ENCODE measurements at places on chromosomes 1 and 21.

DNA sequence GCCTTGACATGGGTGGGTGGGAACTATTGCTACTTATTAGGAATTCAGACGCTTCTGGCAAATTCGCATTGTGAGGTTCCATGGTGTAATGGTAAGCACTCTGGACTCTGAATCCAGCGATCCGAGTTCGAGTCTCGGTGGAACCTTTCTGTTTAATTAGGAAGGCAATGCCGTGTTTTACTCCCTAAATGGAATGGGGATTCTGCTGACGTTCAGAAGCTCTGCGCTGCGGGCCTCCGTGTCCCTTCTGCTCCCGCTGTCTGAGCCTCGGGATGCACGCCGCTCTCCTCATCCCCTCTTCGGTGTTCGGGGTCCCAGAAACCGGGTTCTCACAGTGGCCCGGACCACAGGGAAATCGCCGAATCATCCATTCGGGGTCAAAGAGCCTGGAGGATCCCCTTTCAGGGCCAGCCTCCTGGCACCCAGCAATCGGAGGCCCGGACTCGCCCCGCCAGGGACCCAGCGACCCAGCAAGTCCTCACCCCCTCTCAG, 280.3 kb downstream of the FAM72C start:
- DNase-seq = no peak

GRCh38 chr1:94801919-94802546, 18.1 kb upstream of the SLC44A3 start:
- peak; percentile 83 for DNase-seq

- no peak for DNase-seq
Observed at GRCh38 chr1:245956225-245956624, 550.9 kb downstream of the SMYD3 start.

DNA sequence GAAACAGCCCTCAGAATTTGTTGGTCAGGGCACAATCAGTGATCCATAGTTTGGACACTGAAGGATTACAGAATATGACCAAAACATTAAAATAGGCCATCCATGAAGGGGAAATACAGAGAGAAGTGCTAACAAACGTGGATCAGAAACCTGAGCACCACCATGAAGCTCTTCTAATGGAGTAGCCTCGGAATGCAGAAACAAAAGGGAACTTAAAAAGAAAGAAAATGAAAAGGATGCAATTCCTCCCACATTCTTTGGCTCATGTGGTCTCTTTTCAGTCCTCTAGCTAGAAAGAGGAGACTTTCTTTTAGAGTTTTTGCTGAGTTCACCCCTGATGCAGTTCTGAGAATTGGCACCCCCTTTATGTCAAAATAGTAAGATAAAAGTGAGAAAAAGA, 989.8 kb upstream of the B3GALT2 start:
- no peak for DNase-seq

DNA sequence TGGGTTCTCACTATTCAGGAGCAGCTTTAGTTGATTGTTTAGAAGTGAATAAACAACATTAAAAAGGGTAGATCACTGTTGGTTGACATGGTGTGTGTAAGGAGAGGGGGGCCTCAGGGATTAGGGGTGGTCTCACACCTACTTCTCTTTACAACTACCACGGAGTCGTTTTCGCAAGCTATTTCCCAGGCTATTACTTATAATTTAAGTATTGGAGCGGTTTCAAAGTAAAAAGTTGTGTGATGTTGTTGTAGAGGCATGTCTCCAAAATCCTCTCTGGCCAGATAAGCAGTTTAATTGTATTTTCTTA, 1.3 kb downstream of the GPSM2 start:
- no peak for DNase-seq

- DNase-seq = no peak
Observed at GRCh38 chr1:229114315-229114714, 156.6 kb upstream of the RAB4A start.

GRCh38 chr1:90411185-90411584, 305.9 kb downstream of the BARHL2 start:
- DNase-seq = no peak

DNA sequence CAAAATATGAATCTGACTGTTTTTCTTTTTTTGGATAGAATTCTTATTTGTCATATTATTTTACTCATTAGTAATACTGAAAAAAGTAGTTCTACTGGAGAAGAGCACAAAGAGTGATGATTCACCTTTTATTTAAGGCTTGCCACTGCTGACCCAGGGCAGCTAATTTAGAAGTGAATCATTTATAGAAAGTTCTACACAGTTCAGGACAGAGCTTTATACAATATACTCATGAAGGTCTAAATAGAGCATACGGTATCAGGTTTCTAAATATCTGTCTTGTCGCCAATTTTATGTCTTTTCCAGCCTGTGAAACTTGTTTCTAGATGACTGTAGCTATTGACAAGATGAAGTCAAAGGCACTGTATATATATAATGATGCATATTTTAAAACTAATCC, 25.0 kb downstream of the GIPC2 start:
- DNase-seq = no peak

GRCh38 chr21:44965251-44966022, 25.6 kb downstream of the SLX9 start:
- no peak for DNase-seq

DNA sequence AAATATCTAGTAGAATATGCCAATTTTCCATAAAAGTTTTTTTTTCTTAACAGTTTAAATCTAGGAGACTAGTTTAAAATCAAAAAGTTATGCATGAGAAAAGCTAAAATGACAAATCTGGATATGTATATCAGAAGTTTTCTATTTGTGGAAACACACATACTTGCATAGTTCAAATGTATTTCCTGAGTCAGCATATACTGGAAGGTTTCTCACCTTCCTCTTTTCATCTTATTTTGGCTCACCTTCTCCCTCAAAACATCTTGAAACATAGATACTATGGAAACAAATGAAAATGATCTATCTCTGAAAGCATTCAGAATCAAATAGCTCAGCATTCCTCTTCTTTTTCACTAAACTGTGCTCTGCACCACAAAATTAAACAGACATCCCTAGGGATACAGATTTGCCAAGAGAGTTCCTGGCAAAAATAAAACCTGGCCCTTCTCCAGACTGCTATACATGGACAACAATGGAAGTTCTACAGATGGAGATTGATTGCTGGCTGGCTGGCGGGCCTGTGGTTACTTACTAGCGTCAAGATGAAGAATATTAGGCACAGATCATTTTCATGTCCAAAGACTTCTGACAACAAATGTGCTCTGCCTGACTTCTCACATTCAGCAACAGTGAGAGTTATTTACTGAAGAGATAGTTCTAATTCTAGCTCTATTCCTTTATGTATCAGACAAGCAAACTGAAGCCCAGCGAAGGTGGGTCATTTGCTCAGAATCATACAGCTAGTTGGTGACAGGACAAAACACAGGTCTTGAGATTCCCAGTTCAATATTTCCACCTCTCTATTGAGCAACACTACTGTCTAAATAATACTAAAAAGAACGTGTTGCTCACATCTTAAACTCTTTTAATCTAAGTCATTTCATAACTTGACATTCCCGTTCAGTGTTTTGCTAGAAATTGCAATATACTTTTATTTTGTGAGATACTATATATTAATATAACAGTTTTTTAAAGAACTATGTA, 26.6 kb downstream of the DIPK1A start:
- DNase-seq = peak; percentile 84

DNA sequence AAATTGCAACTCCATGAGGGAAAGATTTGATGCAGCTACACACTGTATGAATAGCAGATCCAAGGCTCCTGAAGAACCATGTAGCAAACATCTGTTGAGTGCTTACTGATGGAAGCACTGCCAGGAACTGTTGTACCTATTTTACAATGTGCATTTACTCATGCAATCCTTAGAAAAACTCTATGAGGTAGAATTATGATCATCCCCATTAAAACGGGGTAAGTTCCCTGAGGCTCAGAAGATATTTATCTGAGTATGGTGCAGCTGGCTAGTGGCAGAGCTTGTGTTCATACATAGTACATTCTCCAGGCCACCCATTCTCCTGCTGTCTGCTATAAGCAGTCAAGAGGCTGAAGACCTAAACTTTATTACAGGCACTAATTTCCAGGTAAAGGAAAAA, 54.4 kb upstream of the C8B start:
- no peak for DNase-seq

DNA sequence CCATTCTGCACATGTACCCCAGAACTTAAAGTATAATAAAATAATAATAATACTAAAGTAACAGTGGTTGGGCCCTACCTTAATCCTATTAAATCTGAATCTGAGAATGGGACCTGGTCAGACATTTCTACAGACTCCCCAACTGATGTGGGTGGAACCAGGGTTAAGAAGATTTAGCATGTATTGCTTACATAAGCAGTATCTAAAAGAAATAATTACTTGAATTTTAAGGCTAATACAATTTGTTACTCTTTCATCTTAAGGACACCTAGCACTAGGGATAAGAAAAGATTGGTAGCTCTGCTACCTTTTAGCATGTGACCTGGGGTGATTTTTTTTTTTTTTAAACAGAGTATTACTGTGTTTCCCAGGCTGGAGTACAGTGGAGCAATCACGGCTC, 79.4 kb downstream of the IVNS1ABP start:
- DNase-seq = no peak

DNA sequence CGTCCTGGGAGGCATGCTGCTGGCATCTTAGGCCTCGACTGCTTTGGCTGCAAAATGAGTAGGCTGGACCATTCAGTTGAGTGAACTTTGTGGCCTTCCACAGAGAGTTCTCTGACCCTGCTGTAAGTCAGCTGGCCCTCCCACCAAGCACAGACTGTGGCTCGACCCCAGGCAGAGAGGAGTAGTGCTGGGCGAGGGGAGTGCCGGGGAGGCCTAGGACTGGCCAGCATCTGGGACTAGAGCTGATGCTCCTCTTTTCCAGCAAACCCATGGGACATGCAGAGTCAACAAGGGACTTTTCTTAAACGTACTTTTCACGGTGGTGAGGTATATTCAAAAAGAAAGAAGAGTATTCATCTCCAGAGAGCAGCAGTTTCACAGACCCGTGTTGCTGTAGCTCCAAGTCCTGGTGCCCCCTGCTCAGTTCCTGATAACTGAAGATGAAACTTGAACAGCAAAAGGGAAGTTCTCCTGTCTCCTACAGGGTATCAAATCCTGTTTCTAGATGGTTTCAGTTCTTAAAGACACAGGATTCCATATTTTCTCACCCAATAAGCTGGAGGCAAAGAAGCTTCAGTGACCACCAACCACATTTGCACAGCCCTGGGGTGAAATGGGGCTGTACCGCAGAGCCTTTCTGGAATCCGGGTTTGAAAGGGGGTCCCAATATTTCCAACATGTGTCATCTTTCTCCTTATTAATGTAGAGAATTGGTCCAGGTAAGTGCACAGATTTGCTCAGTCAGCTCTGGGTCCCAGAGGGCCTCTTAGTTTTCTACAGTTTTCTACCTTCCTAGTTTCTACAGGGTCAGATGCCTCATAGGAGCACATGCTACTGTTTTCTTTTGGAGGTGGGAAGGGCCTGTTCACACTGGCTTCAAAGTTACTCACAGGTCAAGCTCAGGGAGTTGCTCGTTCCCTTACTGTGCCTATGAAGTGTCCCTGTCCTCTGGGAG, 20.9 kb downstream of the BATF3 start:
- no peak for DNase-seq

GRCh38 chr21:29215709-29216108, 83.0 kb upstream of the BACH1 start:
- no peak for DNase-seq

GRCh38 chr1:51741121-51741681, 124.3 kb downstream of the OSBPL9 start:
- DNase-seq = no peak

DNA sequence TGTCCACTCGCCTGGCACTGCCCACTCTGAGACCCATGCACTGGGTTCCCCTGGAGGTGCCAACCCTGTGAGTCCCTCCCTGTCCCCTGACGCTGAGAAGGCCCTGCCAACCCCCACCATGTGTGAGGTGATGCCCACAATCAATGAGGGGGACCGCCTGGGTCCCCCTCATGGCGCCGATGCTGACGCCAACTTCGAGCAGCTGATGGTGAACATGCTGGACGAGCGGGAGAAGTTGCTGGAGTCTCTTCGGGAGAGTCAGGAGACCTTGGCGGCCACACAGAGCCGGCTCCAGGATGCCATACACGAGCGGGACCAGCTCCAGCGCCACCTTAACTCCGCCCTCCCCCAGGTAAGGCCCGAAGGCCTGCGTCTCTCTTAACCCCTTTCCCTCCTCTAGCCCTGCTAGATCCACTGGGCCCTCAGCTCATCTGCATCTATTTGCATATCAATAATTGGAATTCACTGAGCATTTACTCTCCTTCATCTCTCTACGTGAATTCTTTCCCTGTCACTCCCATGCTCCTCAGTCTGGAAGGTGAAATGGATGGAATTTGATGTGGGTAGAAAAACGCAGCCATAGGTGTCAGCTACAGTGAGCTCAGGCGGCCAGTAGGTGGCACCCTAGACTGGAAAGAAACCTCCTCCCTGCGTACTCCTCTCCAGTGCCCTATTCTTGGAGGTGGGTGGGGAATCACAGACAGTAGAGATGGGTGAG, 12.8 kb downstream of the PPFIA4 start:
- peak; percentile 89 for DNase-seq

Data from posterior vena cava (tissue), 2 donors.